Tibial artery (tissue), 4 donors: ENCODE measurements at places on chromosomes 7 and 10.

DNA sequence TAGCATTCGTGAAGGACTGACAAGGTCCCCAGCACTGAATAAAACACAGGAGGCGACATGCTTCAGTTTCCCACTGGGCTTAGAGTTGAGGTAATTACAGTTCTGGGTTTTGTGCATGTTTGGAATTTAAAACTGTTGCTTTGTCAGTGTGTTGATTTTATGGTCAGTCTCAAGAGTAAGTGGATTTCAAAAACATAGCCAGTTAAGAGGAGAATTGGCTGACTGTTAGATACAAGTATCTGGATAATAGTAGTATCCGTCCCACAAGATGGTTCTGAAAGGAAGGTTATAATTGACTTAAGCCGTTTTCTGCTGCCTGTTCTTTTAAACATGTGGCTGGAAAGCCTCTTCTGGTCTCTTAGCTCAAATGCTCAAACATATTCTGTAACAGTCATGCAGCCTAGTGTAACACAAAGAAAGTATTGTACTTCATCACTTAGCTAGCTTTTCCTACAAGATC is 170.9 kb downstream of the POLR1F start:
- H3K36me3 ChIP-seq: no peaks in the 10 kb centered on the region
- no peaks in the 10 kb centered on the region for H3K4me1 ChIP-seq
- H3K27me3 ChIP-seq: no peaks in the 10 kb centered on the region
- no peak overlapping the region for H3K27ac ChIP-seq

DNA sequence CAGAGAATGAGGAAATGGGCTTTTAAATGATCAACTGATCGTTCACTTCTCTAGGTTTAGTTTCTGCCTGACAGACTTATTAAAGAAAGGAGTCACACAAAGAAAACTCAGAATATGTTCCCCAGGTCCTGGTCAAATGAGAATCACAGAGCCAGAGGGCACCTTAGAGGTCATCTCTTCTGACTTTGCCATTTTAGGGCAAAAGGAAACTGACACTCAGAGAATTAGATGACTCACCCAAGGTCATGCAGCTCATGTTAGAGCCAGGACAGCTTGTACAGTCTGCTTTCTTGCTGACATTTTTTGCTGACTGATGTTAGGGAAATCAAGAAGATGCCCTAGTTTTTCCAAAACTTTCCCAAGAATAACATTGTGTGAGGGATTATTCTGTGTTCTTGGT is 312.7 kb upstream of the SP8 start:
- H3K4me3 ChIP-seq: no peak overlapping the region
- no peak for DNase-seq
- no peaks in the 10 kb centered on the region for H3K27me3 ChIP-seq
- no peaks in the 10 kb centered on the region for H3K36me3 ChIP-seq
- no peaks in the 10 kb centered on the region for H3K4me1 ChIP-seq

DNA sequence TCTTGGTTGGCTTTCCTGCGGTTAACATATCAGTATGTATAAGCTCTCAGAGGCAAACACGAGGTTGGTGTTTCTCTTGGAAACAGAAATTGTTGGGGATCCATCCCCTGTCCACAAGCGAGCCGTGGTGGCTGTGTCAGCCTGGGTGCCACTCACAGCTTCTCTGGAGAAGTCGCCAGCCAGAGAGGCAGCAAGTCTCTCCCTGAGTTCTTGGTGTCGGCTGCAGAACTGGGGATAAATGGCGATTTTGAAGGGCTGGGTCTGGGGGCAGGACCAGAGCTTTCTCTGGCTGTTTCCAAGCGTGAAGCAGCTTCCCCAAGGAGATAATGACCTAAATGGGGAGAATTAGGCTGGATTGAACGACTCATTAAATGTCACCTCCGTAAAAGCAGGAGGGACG is 335.3 kb downstream of the GLRX3 start:
- DNase-seq: no peak
- no peaks in the 10 kb centered on the region for H3K36me3 ChIP-seq
- no peak overlapping the region for H3K27ac ChIP-seq

- H3K4me3 ChIP-seq: no peak overlapping the region
- no peaks in the 10 kb centered on the region for H3K27me3 ChIP-seq
- no peaks in the 10 kb centered on the region for H3K36me3 ChIP-seq
- no peak for DNase-seq
Measured at GRCh38 chr10:109037978-109038377, 885.3 kb downstream of the XPNPEP1 start.

DNA sequence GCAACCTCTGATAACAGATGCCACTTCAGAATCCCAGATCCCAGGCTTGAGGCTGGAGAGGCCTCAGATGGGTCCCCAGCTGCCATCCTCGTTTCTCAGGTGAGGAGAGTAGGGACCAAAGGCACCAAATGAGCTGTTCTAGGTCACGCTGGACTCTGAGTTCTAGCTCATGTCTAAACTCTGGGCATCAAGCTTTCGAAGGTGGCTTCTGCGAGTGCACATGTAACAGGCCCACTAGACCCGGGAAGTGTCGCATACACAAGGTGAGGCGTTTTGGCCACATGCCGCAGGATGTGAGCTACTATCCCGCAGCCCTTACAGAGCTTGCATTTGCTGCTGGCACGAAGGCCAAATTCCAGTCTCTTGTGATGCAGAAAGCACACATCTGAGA is 355.1 kb upstream of the SHH start:
- DNase-seq: no peak
- H3K36me3 ChIP-seq: no peaks in the 10 kb centered on the region
- no peak overlapping the region for H3K4me3 ChIP-seq
- H3K27me3 ChIP-seq: peaks cover 3% of the 10 kb centered on the region
- H3K4me1 ChIP-seq: no peaks in the 10 kb centered on the region
- no peak overlapping the region for H3K27ac ChIP-seq

GRCh38 chr10:51507476-51507875 is 191.9 kb downstream of the CSTF2T start:
- H3K27ac ChIP-seq: no peak overlapping the region
- no peaks in the 10 kb centered on the region for H3K27me3 ChIP-seq
- no peak for DNase-seq
- no peak overlapping the region for H3K4me3 ChIP-seq

DNA sequence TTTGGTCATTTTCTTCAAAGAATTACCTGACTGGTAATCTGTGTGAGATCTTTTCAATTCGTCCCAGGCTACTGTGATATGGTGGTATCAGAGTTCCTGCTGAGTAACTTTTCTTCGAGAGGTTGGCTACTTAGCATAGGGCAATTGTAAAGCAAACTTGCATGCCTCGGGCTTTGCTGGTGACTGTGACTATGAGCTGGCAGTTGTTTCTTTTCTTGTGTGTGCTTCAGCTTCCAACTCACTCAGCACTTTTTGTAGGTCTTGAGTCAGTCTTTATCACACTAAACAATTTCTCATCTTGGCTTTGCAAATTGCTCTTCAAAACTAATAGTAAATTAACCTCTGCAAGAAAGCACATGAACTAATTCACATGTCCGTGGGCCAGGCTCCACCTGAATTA is 44.3 kb downstream of the PRR15 start:
- no peak overlapping the region for H3K27ac ChIP-seq
- no peaks in the 10 kb centered on the region for H3K27me3 ChIP-seq
- no peak for DNase-seq
- no peaks in the 10 kb centered on the region for H3K36me3 ChIP-seq

GRCh38 chr10:61244261-61244775 is 208.9 kb downstream of the TMEM26 start:
- DNase-seq: no peak
- H3K4me3 ChIP-seq: no peak overlapping the region
- H3K27me3 ChIP-seq: no peaks in the 10 kb centered on the region
- no peaks in the 10 kb centered on the region for H3K36me3 ChIP-seq
- no peak overlapping the region for H3K27ac ChIP-seq
- no peaks in the 10 kb centered on the region for H3K4me1 ChIP-seq

- peaks cover 41% of the 10 kb centered on the region for H3K36me3 ChIP-seq
- H3K27ac ChIP-seq: peak overlapping the region; percentile 87
- peaks cover 19% of the 10 kb centered on the region for H3K4me1 ChIP-seq
Measured at GRCh38 chr7:98879979-98880315, 1.6 kb downstream of the TRRAP start.

DNA sequence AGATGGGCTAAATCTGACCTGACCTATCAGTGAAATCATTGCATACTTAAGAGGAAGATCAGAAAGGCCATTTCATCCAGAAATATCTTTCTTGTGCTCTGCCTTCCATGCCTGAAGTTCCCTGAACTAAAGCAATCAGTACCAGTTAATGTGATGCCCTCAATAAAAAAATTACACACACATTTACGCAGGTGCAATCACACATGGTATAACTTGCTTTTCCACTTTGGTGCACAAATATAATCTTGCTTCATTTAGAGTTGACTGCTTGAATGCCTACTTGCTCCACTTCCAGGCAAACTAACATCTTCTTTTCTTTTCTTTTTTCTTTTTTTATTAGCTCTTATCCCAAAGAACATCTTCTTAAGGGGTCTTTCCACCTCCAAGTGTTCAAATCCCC is 58.3 kb upstream of the KIF5B start:
- no peaks in the 10 kb centered on the region for H3K36me3 ChIP-seq
- H3K4me3 ChIP-seq: no peak overlapping the region
- no peaks in the 10 kb centered on the region for H3K27me3 ChIP-seq
- no peak overlapping the region for H3K27ac ChIP-seq

DNA sequence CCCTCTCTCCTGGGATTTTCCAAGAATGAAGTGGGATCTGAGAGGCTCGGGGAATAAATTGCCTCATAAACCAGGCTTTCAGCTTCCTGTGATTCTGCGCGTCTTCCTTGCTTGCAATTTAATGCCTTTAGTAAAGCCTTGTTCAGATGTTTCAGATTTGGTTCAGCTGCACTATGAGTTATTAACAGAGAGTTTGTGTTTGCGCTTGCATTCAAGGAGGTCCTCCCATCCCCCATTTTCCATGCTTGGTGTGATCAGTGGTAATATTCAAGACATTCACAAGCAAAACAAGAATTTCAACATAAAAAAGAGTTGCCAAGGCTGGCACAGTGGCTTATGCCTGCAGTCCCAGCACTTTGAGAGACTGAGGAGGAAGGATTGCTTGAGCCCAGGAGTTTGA is 1068.9 kb downstream of the TYW1 start:
- H3K36me3 ChIP-seq: no peaks in the 10 kb centered on the region
- H3K4me3 ChIP-seq: no peak overlapping the region
- H3K27ac ChIP-seq: no peak overlapping the region
- H3K4me1 ChIP-seq: no peaks in the 10 kb centered on the region

- H3K36me3 ChIP-seq: no peaks in the 10 kb centered on the region
- peak; percentile 11 for DNase-seq
- H3K4me3 ChIP-seq: no peak overlapping the region
- no peaks in the 10 kb centered on the region for H3K4me1 ChIP-seq
- no peak overlapping the region for H3K27ac ChIP-seq
- H3K27me3 ChIP-seq: no peaks in the 10 kb centered on the region
Measured at GRCh38 chr7:1853986-1854865, 184.1 kb downstream of the ELFN1 start.

DNA sequence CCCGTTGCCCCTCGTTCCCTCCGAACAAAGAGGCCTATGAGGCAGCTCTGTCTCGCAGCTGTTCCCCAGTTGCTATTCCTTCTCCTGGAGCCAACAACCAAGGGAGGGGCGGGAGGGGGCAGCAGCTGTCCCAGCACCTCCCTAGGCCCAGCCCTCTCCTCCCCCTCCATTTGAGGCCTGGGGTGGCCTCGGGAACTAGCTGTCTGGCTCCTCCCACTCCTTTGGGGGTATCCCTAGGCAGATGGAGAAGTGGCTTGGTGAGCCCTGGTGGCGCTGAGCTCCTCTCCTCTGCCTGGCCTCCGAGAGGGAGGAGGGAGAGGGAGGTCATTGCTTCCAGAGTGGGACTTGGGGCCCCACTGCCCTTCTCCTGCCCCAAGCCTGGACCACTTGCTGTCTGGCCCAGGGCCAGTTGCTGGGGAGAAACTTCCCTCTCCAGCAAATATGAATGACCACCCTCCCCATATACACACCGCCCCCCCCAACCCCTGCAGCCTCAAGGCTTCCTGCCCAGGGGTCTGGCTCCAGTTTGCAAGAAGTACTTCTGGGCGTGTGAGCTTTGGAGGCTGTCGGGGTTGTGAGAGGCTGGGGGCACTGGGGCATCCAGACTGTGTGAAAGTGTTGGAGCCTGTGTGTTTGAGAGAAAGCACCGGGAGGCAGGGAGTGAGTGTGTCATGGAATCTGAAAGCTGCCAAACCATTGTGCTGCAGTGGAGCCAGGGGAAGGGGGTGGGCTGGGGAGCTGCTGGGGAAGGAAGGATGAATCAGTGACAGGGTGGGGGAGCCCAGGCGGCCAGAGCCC is 3.1 kb downstream of the FLNC start:
- peak overlapping the region; percentile 95 for H3K27ac ChIP-seq
- H3K27me3 ChIP-seq: no peaks in the 10 kb centered on the region
- H3K36me3 ChIP-seq: peaks cover 10% of the 10 kb centered on the region
- DNase-seq: peak; percentile 89

GRCh38 chr7:111690364-111691111 is 128.2 kb upstream of the IMMP2L start:
- no peaks in the 10 kb centered on the region for H3K4me1 ChIP-seq
- H3K27me3 ChIP-seq: peaks cover 3% of the 10 kb centered on the region
- no peak overlapping the region for H3K4me3 ChIP-seq
- no peaks in the 10 kb centered on the region for H3K36me3 ChIP-seq
- DNase-seq: no peak

DNA sequence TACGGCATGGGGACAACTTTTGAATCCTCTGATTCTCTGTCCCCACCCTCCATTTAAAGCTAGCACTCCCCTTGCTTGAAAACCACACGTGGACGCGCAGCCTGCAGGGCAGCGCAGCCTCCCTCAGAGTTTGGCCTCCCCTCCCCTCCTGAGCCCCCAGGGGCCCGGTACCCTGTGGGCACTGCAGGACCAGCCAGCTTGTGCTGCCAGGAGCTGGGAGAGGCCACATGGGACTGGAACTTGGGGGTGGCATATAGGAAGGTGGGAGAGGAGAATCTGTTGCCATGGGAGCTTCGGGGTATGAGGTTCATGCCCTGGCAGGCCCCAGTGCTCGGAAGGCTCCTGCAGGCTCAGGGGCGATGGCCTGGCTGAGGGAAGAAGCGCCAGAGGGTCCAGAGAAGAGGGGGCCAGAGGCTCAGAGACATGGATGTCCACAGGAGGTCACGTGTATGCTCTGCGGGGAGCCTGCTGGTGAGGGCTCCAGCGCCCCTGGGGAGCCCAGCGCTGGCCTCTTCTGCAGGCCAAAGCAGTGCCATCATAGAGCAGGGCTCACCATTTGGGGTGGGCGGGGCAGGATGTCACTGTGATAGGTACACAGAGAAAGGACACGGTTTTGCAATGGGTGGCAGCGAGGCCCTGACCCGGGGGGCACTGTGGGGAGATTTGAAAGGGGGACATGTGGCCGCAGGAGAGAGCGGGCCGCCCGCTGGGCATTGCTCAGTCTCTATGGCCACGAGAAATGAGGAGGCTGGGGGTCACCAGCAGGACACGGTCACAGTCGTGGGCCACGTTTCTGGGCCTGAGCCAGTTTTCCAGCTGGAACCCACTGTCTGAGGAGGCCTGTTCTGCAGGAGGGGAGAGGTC is 64.2 kb downstream of the GLRX3 start:
- H3K4me1 ChIP-seq: no peaks in the 10 kb centered on the region
- no peak overlapping the region for H3K4me3 ChIP-seq
- no peaks in the 10 kb centered on the region for H3K27me3 ChIP-seq
- no peak overlapping the region for H3K27ac ChIP-seq
- DNase-seq: no peak

DNA sequence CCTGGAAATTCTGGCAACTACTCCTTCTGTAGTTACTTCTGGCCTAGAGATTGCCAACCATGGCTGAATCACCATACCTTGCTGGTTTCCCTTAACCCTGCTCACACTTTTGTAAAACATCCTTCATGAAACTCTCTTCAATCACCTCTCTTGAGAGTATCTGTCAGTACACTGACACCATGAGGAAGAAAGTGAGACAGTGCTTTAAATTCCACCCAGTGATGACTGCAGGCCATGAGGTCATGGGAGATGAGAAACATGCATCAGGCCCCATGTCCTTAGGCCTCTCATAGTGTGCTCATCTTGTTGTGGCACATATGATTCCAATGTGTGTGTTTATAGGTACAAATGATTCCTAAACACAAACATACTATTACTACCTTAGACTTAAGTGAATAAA is 24.6 kb upstream of the NAMPT start:
- no peaks in the 10 kb centered on the region for H3K27me3 ChIP-seq
- no peak overlapping the region for H3K27ac ChIP-seq
- H3K4me1 ChIP-seq: no peaks in the 10 kb centered on the region
- DNase-seq: no peak
- H3K4me3 ChIP-seq: no peak overlapping the region
